ENCODE measurements at places on chromosomes 5 and 9. TPM values are rescaled to one million over a fixed set of nuclear protein-coding genes. Genes with fewer than 3 reads are reported as not detected.

The GPR151 gene
- total RNA-seq: not detected

The ELOVL7 gene
- 16.7 TPM for total RNA-seq

The BRD3OS gene
- total RNA-seq: 16.9 TPM

The FBP1 gene
- 231 TPM for total RNA-seq

The TMEM141 gene
- total RNA-seq: 80.8 TPM

The SMIM23 gene
- total RNA-seq: not detected

The SECISBP2 gene
- total RNA-seq: 103 TPM

The PDE6A gene
- total RNA-seq: not detected

The ZNF366 gene
- 6.0 TPM for total RNA-seq

The STK32A gene
- total RNA-seq: 9.7 TPM

The SPATA31A1 gene
- not detected for total RNA-seq

The PCDHA8 gene
- not detected for total RNA-seq

The UBE2D2 gene
- total RNA-seq: 180 TPM

Data from ureter (tissue), 1 donor.